ENCODE measurements at places on chromosomes 6 and 20.

- DNase-seq: no peak
Observed at GRCh38 chr6:34384321-34385153, 7.9 kb downstream of the NUDT3 start.

DNA sequence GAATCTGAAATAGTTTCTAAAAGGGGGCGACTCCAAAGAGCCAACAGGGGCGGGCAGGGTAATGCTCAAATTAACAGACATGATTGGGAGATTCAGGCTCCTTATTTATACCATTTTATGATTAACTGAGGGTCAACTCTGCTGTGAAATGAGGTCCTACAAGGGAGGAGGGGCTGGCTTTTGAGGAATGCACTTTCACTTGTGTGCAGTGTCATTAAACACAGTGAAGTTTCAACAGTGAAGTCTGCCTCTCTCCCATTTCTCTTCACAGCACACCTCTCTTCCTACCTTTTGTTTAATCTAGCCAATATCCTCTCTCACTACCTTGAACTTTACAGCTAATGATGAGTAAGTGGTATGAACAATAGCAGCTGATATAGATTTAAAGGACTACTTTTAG is 557.3 kb upstream of the CITED2 start:
- DNase-seq: no peak

GRCh38 chr6:75602246-75603105 is 796 bp downstream of the SENP6 start:
- DNase-seq: peak; percentile 42

DNA sequence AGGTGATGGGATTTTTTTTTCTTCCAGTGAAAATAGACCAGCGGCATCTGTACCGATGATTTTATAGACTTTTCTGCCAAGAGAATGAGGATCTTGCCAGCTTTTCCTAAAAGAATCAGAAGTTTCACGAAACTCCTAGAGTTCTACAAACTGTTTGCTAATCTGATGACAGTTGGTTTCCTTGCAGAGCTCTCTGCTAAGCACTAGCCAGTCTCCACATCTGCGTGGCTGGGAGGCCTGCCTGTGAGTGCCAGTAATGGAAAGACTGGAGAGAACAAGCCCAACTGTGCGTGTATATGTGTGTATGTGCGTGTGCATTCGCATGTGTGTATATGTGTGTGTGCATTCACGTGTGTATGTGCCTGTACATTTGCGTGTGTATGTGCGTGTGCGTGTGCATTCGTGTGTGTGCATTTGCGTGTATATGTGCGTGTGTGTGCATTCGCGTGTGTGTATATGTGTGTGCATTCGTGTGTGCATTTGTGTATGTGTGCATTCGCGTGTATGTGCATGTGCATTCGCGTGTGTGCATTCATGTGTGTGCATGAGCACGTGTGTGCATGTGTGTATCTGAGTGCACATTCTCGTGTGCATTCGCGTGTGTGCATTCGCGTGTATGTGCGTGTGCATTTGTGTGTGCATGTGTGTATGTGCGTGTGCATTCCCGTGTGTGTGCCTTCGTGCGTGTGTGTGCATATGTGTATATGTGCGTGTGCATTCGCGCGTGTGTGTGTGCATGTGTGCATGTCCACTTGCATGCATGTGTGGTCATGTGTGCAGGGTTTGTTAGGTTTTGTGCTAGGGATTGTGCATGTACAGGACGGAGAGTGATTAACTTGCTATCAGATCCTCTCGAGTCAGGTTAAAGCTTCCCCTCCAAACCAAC is 379.4 kb downstream of the TAF4 start:
- DNase-seq: no peak

GRCh38 chr6:44456070-44456965 is 68.8 kb downstream of the CDC5L start:
- peak; percentile 71 for DNase-seq

DNA sequence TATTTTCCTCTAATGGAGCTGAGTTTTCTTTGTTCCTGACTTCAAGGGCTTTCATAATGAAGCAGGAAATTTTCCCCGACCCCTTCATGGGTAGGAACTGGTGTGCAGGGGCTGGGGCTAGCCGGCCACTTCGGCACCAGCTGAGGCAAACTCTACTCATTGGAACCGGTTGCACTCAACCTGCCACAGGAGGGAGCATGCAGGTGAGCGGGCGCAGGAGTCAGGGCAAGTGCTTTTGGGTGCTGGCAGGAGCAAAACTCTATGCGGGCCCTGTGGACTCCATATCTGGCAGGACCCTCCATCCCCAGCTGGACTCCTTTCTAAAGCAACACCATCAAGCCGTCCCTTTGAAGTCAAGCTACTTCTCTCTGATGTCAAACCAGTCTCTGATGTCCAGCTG is 244.2 kb downstream of the EPM2A start:
- DNase-seq: no peak

GRCh38 chr6:11318835-11319813 is 86.7 kb upstream of the NEDD9 start:
- no peak for DNase-seq

DNA sequence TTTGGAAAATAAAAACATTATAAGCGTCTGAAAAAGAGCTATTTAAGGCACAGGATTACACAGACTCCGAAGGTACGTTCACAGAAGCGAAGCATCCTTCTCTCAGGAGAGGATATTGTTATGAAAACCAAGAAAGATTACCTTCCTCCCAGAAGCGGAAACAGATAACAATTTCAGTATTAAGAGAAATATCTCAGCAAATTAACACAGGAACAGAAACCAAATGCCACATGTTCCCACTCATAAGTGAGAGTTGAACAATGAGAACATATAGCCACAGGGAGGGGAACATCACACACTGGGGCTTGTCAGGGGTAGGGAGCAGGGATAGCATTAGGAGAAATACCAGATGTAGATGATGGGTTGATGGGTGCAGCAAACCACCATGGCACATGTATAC is 109.7 kb downstream of the CDK19 start:
- DNase-seq: no peak

DNA sequence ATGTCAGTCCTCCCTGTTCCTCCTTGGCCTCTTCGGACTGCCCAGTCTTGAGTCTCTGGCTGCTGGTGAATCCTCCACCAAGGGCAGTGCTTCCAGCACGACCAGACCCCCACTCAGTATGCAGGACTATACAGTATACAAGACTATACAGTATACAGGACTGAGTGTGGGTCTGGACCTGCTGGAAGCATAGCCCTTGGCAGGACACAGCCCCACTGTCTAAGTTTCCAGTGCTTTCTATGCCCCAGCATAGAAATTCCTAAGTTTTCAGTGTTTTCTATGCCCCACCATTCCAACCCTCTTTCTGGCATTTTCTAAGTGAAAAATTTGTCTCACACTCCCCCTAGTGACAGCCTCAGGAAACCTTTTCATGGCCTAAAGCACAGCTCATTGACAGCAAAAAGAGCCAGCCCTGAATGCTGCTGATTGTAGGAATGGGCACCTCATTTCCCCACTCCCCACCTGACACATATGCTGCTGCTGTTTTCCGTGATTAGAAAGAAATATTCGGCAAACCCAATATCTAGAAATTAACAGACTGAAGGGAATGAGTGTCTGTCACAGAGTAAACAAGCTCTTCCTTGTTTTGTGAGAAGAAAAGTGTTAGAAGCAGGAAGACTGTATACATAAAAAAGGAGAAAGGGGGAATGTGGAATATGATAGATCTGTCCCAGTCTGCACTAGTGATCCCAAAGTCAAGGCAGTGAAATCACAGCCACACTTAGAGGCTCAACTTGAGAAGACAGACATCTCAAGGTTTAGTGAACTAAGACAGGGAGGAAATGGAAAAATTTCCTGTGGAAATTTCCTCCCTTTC is 206.9 kb downstream of the IBTK start:
- DNase-seq: peak; percentile 55

- no peak for DNase-seq
Observed at GRCh38 chr20:13784271-13784892, 337 bp downstream of the ESF1 start.

DNA sequence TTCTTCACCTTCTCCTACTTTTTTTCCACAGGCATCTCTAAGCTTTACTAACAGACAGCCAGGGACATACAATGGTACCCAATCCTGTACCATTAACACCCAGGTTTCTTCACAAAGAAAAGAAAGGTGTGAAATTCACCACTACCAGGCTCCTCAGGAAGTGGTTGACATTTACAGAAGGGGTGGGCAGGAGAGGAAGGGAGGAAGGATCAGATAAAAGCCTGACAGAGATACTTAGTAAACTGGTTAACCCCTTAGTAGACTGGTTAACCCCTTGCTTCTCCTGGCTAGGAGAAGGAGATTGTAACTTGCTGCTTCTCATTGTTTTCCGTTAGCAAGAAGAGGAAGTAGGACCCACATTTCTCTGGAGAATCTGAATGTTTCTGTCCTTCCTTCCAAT is 7.2 kb downstream of the SAMD3 start:
- no peak for DNase-seq

GRCh38 chr6:28303570-28303969 is 22.2 kb downstream of the PGBD1 start:
- DNase-seq: no peak

- DNase-seq: no peak
Observed at GRCh38 chr20:17580895-17581294, 11.0 kb downstream of the DSTN start.

DNA sequence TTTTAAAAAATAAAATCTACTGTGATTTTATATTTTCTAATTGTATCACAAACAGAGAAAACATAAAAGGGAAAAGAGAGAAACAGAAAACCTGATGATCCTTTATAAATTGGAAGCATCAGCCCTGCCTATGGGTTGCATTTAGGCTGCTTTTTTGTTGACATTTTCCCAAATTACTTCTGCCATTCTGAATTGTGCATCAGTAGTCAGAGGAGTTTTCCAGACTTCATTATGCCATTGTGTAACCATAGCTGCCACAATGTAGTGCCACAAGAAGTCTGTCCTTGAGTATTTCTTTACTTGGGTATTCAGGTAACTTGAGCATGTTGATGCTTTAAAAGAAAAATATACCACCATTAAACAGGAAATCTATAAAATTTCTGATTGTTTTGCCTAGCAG is 130.3 kb downstream of the HACE1 start:
- DNase-seq: no peak
